Glutamatergic neuron (in vitro differentiated cells): ENCODE measurements at places on chromosomes 13 and 19. TPM values are rescaled to one million over a fixed set of nuclear protein-coding genes. Genes with fewer than 3 reads are reported as not detected.

The NLRP4 gene
- total RNA-seq = not detected

DNA sequence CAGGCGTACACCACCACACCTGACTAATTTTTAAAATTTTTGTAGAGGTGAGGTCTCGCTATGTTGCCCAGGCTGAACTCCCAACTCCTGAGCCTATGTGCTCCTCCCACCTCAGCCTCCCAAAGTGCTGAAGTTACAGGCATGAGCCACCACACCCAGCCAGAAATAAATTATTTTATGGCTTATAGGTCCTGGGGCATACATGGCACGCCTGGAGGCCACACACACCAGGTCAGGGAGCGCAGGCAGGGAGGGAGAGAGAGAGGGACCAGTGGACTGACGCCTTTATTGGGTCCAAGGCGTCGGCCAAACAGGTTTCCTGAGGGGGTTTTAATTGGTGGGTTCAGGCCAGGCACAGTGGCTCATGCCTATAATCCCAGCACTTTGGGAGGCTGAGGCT is 6.8 kb downstream of the SPIB start:
- no peaks in the 10 kb centered on the region for H3K4me1 ChIP-seq
- no peak overlapping the region for H3K4me3 ChIP-seq
- H3K27ac ChIP-seq = no peak overlapping the region
- H3K27me3 ChIP-seq = no peaks in the 10 kb centered on the region
- no peaks in the 10 kb centered on the region for H3K36me3 ChIP-seq

- no peaks in the 10 kb centered on the region for H3K4me1 ChIP-seq
- H3K4me3 ChIP-seq = no peak overlapping the region
- no peaks in the 10 kb centered on the region for H3K27me3 ChIP-seq
- no peak for DNase-seq
- H3K36me3 ChIP-seq = no peaks in the 10 kb centered on the region
Measured at GRCh38 chr13:74921326-74921725, 560.6 kb downstream of the TBC1D4 start.

The SPTBN4 gene
- 161 TPM for total RNA-seq

DNA sequence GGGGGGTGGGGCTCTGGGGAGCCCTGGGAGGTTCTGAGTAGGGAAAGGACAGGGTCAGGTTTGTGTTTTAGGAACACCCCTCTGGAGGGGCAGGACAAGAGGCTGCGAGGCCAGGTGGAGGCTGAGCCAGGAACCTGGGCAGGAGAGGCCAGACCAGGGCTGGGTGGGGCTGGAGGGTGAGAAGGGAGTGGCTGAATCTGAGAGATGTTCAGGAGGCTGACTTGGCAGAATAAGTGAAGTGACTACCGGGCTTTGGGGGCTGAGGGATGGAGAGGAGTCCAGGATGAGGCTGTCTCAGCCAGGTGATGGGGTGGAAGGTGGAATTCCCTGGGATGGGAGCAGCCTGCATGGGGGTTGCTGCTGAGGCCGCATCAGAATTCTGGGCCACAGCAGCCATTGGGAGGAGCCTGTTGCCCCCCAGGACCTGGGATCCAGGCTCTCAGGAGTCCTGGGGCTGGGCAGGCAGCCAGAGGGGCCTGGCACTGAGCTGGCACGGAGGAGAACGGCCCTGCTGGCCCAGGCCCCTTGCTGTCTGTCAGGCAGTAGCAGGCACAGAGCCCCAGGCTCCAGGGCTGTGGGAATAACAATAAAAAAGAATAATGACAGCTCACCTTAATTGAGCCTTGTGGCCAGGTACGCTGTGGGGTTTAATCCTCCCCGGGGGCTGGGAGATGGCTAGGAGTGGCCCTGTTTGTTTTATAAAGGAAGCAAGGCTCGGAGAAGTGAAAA is 3.3 kb downstream of the PPP5C start:
- no peak overlapping the region for H3K27ac ChIP-seq
- no peaks in the 10 kb centered on the region for H3K36me3 ChIP-seq
- H3K4me3 ChIP-seq = no peak overlapping the region
- peaks cover 8% of the 10 kb centered on the region for H3K27me3 ChIP-seq
- H3K4me1 ChIP-seq = peaks cover 5% of the 10 kb centered on the region
